ENCODE measurements at places on chromosomes 13 and 19.

DNA sequence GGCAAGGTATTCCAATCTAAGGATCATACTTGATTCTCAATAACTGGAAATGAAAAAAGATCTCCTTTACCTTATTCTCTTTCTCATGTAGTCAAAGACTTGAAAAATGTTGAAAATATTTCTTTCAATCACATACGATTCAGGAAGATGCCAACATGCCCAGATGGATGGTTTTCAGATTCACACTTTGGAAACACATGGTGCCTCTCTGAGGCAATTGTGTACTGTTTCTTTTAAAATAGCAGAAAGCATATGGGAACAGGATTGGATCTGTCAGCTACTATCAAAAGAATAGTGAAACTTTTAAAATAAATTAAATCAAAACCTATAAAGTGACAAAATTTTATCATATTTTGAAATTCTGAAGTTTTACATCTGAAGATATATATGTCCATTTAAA, 222.4 kb downstream of the SPRY2 start:
- no peak for DNase-seq

DNA sequence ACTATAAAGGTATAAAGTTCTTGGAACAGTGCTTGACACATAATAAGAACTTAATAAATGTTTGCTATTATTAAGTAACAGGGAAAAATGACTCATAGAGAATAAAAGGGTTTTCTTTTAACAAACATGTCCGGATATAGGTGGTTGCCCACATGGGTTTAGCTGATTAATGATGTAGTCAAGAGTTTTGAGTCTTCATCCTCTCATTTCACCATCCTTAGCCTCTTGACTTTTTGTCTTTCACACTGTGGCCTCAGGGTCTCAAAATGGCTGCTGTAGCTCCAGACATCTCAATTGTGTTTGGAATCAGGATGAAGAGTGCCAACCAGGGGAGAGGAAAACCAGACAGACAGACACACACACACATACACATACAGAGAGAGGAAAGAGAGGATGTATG, 97.9 kb downstream of the HSPH1 start:
- DNase-seq, result no peak

- no peak for DNase-seq
These were observed 6.5 kb downstream of the ZNF566 start for GRCh38 chr19:36482876-36483275.

DNA sequence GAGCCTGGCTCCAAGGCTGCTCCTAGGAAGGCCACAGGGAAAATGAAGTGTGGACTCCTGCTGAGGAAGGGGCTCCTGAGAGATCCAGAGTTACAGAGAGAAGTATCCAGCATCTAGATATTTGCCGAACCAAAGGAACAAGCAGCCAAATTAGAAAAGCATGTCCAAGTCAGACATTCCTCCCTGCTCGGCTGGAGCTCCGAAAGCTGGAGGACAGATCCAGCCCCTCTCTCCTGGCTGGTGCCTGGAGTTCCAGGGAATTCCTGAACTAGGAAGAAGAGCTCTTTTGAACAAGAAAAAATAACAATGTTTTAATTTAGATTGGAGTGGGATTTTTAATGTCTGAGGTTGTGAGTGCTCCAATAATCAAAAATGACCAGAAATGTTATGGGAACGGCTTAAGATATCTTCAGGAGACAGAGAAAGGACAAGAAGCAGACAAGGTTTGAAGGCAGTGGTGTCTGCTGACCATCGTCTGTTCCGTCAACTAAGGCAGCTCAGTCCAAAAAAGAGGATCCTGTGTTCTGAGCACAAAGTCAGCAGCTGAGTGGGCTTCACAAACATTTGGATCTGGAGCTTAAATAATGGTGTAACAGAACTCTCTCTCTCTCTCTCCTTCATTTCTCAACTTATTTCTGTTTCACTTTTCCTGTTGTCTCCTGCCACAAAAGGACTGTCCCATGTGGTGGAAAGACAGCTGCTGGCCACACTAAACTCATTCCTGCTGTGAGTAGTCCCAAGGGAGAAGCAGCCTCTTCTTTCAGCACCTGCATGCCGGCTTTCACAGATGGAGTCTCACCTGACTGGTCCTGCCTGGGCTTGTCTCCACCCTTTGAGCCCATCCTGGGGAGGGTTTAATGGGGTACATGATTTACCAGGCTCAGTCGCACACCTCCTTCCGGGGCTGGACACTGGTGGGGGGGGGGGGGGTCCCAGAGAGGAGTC, 31.5 kb upstream of the IRS2 start:
- no peak for DNase-seq

GRCh38 chr13:62320129-62321108, 904.8 kb upstream of the PCDH20 start:
- DNase-seq, result no peak

All from amygdala (tissue), 56 donors.